Spleen (tissue), 13 donors: ENCODE measurements at places on chromosomes 2 and 18. TPM values are rescaled to one million over a fixed set of nuclear protein-coding genes. Genes with fewer than 3 reads are reported as not detected.

- no peak overlapping the region for H3K4me3 ChIP-seq
- H3K27me3 ChIP-seq: no peaks in the 10 kb centered on the region
- no peak overlapping the region for H3K27ac ChIP-seq
- DNase-seq: peak; percentile 29
- H3K4me1 ChIP-seq: peaks cover 19% of the 10 kb centered on the region
These were observed 171.3 kb upstream of the ID2 start for GRCh38 chr2:8510519-8510918.

- no peaks in the 10 kb centered on the region for H3K4me1 ChIP-seq
- H3K27me3 ChIP-seq: no peaks in the 10 kb centered on the region
- no peak overlapping the region for H3K27ac ChIP-seq
- DNase-seq: no peak
- peaks cover 77% of the 10 kb centered on the region for H3K36me3 ChIP-seq
- H3K4me3 ChIP-seq: no peak overlapping the region
These were observed 43.6 kb downstream of the POLR1A start for GRCh38 chr2:86062043-86062442.

GRCh38 chr2:95530734-95531133, 46.2 kb upstream of the TRIM43B start:
- DNase-seq: no peak
- peaks cover 14% of the 10 kb centered on the region for H3K36me3 ChIP-seq
- H3K27me3 ChIP-seq: peaks cover 7% of the 10 kb centered on the region
- H3K27ac ChIP-seq: no peak overlapping the region

The HOXD1 gene
- polyA plus RNA-seq: 0.49 TPM

The ATP9B gene
- 11.0 TPM for polyA plus RNA-seq
